ENCODE measurements at places on chromosomes 7 and 10.

DNA sequence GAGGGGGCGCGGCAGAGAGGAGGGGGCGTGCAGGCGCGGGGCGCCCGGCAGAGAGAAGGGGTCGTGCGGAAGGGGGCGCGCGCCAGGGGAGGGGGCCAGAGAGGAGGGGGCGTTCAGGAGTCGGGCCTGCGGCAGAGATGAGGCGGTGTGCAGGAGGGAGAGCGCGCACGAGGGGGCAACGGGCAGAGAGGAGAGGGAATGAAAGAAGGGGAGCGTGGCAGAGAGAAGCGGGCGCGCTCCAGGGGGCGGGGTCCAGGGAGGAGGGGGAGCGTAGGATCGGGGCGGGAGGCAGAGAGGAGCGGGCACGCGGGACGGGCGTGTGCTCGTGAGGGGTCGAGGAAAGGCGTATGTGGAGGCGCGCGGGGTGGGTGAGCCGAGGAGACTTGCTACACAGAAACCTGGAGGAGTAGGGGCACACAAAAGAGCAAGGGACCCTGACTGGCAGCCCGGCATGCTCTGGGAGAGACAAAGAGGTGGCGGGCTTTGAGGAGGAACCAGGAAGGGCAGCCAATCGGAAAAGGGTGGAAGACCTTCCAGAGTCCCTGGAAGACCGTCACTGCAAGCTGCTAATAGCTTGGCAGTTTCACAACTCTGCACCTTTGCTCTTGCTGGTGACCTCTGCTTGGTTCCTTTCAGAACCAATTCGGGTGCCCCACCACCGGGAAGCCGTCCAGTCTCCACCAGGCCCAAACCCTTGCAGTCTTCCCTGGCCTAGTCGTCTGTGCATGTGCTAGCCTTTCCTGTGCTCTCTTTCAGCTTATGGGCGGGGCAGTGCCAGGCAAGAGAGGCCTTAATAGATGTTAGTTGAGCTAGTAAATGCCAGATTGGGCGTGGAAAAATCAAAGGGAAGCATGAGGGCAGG lies 639 bp downstream of the DYDC2 start:
- H3K36me3 ChIP-seq: peaks cover 14% of the 10 kb centered on the region
- H3K27me3 ChIP-seq: peaks cover 66% of the 10 kb centered on the region
- no peak overlapping the region for H3K27ac ChIP-seq

- H3K4me3 ChIP-seq: no peak overlapping the region
- H3K4me1 ChIP-seq: peaks cover 87% of the 10 kb centered on the region
- no peak for DNase-seq
- no peaks in the 10 kb centered on the region for H3K27me3 ChIP-seq
- H3K27ac ChIP-seq: peak overlapping the region; percentile 100
Observed at GRCh38 chr7:16986755-16987154, 105.0 kb upstream of the AGR3 start.

- H3K27me3 ChIP-seq: no peaks in the 10 kb centered on the region
- H3K27ac ChIP-seq: no peak overlapping the region
- peaks cover 14% of the 10 kb centered on the region for H3K36me3 ChIP-seq
- no peak for DNase-seq
- no peak overlapping the region for H3K4me3 ChIP-seq
Observed at GRCh38 chr10:114157912-114158311, 16.1 kb downstream of the CCDC186 start.

DNA sequence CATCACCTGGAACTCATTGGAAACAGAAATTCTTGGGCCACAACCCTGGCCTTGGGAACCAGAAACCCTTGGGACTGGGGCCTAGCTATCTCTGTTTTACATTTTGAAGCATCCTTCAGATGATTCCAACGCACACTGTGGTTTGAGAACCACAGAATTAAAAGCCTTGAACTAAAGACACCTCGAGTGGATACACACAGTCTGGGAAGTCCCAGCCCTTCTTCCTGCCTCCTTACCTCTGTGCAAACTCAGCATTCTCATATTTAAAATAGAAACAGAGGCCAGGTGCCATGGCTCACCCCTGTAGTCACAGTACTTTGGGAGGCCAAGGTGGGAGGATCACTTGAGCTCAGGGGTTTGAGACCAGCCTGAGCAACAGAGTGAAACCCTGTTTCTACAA lies 12.9 kb downstream of the NPFFR1 start:
- no peak overlapping the region for H3K27ac ChIP-seq
- no peak overlapping the region for H3K4me3 ChIP-seq
- no peak for DNase-seq
- no peaks in the 10 kb centered on the region for H3K27me3 ChIP-seq

DNA sequence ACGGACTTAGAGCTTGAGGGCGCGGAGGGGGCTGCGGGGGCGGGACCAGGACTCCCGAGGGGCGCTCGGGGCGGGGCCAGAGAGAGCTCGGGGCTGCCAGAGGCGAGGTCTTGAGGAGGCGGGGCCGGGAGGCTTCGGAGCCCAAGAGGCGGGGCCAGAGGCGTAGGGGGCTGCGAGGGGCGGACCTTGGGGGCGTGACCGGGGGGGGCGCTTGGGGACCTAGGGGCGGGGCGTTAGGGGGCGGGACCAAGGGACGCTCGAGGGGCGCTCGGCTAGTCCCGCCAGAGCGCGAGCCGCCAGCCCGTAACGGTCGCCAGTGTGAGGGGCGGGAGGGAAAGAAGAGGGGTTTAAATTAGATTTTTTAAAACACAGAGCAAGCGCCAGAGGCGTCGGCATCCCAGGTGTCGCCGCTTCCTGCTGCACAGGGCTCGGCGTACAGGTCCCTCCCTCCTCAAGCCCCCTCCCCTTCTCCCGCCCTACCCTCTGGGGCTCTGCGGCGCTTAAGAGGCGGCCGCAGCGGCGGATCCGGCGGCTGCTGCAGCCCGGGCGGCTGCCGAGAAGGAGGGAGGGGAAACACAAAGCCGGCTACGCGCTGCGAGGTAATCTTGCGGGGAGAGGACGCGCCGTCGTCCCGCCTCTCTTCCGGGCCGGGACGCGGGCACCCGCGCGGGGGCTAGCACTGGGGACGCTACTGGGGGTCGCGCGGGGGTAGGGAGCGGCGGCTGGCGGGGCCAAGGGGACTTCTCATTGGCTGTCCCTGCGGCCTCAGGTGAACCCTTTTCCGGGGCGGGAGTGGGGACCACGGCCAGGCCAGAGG lies at the start of gene ADD3:
ADD3 (plus strand) TSS at position 284 of the 817 bp plus-strand sequence. CDS start 92,670 bp downstream, outside the sequence.
- H3K27me3 ChIP-seq: no peaks in the 10 kb centered on the region
- H3K4me1 ChIP-seq: peaks cover 22% of the 10 kb centered on the region
- H3K4me3 ChIP-seq: no peak within 1 kb of the TSS
- peak within 1 kb of the TSS; percentile 77 for H3K27ac ChIP-seq

- peaks cover 61% of the 10 kb centered on the region for H3K4me1 ChIP-seq
- H3K36me3 ChIP-seq: peaks cover 12% of the 10 kb centered on the region
- DNase-seq: no peak
- no peaks in the 10 kb centered on the region for H3K27me3 ChIP-seq
Observed at GRCh38 chr7:116441534-116441933, 58.0 kb upstream of the CAV2 start.

DNA sequence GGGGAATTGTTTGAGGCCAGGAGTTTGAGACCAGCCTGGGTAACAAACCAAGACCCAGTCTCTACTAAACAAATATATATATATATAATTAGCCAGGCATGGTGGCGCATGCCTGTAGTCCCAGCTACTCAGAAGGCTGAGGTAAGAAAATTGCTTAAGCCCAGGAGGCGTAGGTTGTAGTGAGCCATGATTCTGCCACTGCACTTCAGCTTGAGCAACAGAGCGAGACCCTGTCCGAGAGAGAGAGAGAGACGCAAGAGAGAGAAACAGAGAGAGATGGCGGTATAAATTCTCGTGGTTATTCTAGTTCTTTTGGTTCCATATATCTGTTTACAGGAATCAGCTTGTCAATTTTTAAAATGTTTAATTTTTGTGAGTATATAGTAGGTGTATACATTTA lies 94.0 kb downstream of the TBXAS1 start:
- H3K36me3 ChIP-seq: no peaks in the 10 kb centered on the region
- no peak for DNase-seq
- no peaks in the 10 kb centered on the region for H3K4me1 ChIP-seq
